ENCODE measurements at places on chromosomes 1 and 21. TPM values are rescaled to one million over a fixed set of nuclear protein-coding genes. Genes with fewer than 3 reads are reported as not detected.

Gene PRDM16
- 1.5 TPM for total RNA-seq

Gene BARHL2
- not detected for total RNA-seq

Gene PLA2G2C
- not detected for total RNA-seq

Gene DNM3
- 2.0 TPM for total RNA-seq

Gene FGR
- total RNA-seq = 0.17 TPM

Gene SVBP
- total RNA-seq = 24.6 TPM

Gene KLHDC9
- 4.5 TPM for total RNA-seq

Gene PTPRC
- not detected for total RNA-seq

Gene SAMSN1
- total RNA-seq = 0.15 TPM

Gene CENPF
- 3.8 TPM for total RNA-seq

Gene GPA33
- total RNA-seq = not detected

Gene DYNLT5
- 0.33 TPM for total RNA-seq

Gene LEFTY2
- not detected for total RNA-seq

Gene UBQLN4
- 12.9 TPM for total RNA-seq

Gene MAP1LC3C
- 0.87 TPM for total RNA-seq

Gene ANKRD45
- 0.29 TPM for total RNA-seq

Gene IFI6
- 26.5 TPM for total RNA-seq

Gene SPATA17
- 0.50 TPM for total RNA-seq

Gene SEMA4A
- total RNA-seq = 1.8 TPM

Gene LRRC71
- total RNA-seq = not detected

Gene CTSE
- not detected for total RNA-seq

Gene MPL
- not detected for total RNA-seq

Gene S100A1
- total RNA-seq = 0.17 TPM

Gene PHGDH
- total RNA-seq = 110 TPM

Gene AVPR1B
- total RNA-seq = not detected
